ENCODE measurements at places on chromosomes 1 and 21.
A peak's percentile ranks its signal among the peaks of the same experiment; 100 is the strongest.

GRCh38 chr1:154806333-154806732 is 63.7 kb downstream of the KCNN3 start:
- no peak for DNase-seq

GRCh38 chr1:108327534-108328466 is 83.9 kb upstream of the NBPF4 start:
- no peak for DNase-seq

- no peak for DNase-seq
These were observed 6.2 kb downstream of the PLA2G5 start for GRCh38 chr1:20076223-20076622.

GRCh38 chr1:185427264-185427663 is 110.2 kb upstream of the IVNS1ABP start:
- no peak for DNase-seq

DNA sequence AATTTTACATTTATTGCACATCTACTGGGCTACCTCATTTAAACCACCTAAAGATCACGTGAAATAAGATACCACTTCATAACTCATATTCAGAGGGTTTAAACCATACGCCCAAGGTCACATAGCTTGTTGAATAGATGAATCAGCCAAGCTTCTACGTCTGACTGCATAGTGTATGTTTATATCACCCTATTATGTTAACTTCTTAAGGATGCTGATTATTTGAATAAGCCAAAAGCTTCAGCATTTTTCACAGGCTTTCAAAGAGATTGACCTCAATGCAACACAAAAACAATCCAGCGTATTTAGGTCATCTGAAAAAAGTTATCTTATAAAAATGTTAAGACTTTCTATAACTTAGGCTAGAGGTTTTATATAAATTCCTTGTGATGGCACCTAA is 373.8 kb downstream of the TGFB2 start:
- DNase-seq = no peak

DNA sequence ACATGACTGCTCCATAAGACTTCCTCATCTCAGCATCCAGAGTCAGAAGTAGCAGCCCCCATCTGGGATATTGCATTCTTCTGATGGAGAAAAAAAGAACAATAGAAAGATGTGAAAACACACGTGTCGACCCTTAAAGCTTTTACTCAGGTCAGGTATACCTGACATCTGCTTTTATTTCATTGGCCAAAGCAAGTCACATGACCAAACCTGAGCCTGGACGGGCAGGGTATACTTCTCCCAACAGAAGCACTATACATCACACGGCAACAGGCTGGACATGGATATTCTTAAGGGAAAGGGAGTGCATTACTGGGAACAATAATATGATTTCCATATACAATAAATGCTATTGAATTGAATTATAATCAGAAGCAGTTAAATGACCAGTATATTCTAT is 243.3 kb downstream of the LMO4 start:
- no peak for DNase-seq

GRCh38 chr1:23651069-23651808 is 40.4 kb upstream of the RPL11 start:
- peak; percentile 80 for DNase-seq

- no peak for DNase-seq
These were observed 190.5 kb downstream of the PTPRC start for GRCh38 chr1:198829356-198829755.

- no peak for DNase-seq
These were observed 120.5 kb upstream of the ZC3H12A start for GRCh38 chr1:37353871-37354270.

GRCh38 chr1:209768354-209768774 is 12.5 kb downstream of the TRAF3IP3 start:
- peak; percentile 30 for DNase-seq

- DNase-seq = no peak
These were observed 23.8 kb upstream of the SLC22A15 start for GRCh38 chr1:115952547-115952946.

DNA sequence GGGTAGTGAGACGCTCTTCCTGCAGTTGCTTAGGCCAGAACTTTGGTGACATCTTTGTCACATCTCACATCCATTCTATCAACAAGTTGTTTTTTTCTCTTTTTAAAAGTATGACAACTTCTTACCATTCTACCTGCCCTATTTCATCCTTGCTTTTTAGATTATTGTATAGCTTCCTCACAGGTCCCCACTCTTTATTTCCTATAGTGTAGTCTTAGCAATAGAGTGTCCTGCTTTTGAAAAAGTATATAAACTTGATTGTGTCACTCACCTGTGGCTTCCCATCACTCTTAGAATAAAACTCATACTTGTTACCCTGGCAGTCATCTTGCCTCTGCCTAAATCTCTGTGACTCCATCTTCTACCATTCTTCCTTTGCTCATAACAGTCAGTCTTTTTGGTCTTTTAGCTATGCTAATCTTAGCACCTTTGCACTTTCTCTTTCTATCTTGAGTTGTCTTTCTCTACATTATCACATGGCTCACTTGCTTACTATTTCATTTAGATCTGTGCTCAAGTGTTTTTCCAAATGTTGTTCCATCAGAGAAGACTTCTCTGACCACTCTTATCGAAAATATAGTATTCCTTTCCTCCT is 9.5 kb downstream of the CDC73 start:
- no peak for DNase-seq

GRCh38 chr21:35556536-35556935 is 503.8 kb downstream of the SETD4 start:
- no peak for DNase-seq

DNA sequence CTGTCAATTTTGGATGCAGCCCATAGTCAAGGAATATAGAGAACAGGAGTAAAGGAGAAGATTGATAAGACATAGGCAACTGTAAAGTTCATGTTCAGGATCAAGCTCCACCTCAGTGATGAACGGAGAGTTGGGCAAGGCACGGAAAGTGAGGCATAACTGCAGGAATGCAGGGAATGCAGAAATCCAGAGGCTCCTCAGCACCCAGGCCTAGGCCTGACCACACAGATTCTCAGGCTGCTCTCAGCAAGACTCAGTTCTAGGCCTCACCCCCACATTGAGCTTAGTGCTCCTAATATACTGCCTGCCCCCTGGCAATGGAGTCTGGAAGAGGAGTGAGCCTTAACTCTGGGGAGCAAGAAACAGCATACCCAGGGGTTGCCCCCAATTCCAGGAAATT is 36.3 kb upstream of the S1PR1 start:
- no peak for DNase-seq

GRCh38 chr1:161482610-161483009 is 22.6 kb upstream of the FCGR2A start:
- DNase-seq = no peak

GRCh38 chr21:41589131-41589530 is 81.2 kb upstream of the TMPRSS2 start:
- no peak for DNase-seq

GRCh38 chr1:26045722-26046245 is at the start of gene SLC30A2:
SLC30A2 (minus strand) TSS chr1:26046118; CDS start chr1:26045896, 222 bp downstream.
- no peak for DNase-seq

- no peak for DNase-seq
These were observed 423.3 kb upstream of the OLFM3 start for GRCh38 chr1:102420034-102420433.

- DNase-seq = no peak
These were observed 209.5 kb upstream of the POU3F1 start for GRCh38 chr1:38256072-38256471.

DNA sequence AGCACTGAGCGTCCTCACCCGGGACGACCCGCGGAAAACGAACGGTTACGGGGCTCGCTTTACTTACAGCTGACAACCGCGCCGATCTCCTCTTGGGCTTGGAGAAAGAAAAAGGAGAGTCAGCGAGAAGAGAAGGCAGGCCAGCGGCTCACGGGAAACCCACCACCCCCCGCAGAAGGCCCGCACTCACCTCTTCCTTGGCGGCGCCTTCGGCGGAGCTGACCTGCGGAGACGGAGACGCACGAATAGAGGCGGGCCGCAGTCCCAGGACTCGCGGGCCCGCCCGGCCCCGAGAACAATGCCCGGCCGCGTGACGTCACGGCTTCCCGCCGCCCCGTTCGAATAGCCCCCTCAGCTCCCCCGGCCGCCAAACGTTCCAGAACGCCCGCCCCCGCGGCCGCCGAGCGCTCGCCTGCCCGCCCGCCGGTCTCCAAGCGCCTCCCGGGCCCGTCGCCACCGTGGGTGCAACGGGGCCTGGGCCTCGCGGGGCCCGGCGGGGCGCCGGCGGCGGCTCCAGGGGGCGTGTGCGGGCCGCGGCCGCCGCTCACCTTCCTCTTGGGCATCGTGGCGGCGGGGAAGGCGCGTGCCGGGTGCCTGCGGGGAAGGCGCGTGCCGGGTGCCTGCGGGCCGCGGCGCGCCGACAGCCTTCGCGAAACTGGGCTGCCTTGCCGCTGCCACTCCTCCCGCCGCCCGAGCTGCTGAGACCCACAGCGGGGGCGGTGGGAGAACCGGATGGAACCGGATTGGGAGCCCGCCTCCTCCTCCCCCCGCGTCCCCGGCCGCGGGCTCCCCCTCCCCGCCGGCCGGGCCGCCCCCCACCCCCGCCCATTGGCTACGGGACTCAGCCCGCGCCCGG is at the start of gene HMGN1:
Gene HMGN1, minus strand, starts transcription at position 734 of the 856 bp plus-strand sequence. Its CDS starts 171 bp downstream, at position 563.
- DNase-seq = peak; percentile 89

- DNase-seq = no peak
These were observed 132.4 kb downstream of the DSCAM start for GRCh38 chr21:40714536-40714935.

- no peak for DNase-seq
These were observed 49.1 kb downstream of the GLIS1 start for GRCh38 chr1:53689736-53690326.
